ENCODE measurements at places on chromosomes 7 and 10. TPM values are rescaled to one million over a fixed set of nuclear protein-coding genes. Genes with fewer than 3 reads are reported as not detected.

GRCh38 chr7:16587790-16588189 is 57.8 kb downstream of the ANKMY2 start:
- no peak for DNase-seq
- H3K27ac ChIP-seq, result no peak overlapping the region
- no peaks in the 10 kb centered on the region for H3K4me1 ChIP-seq
- no peaks in the 10 kb centered on the region for H3K36me3 ChIP-seq
- peak overlapping the region; percentile 6 for H3K4me3 ChIP-seq
- H3K27me3 ChIP-seq, result no peaks in the 10 kb centered on the region

DNA sequence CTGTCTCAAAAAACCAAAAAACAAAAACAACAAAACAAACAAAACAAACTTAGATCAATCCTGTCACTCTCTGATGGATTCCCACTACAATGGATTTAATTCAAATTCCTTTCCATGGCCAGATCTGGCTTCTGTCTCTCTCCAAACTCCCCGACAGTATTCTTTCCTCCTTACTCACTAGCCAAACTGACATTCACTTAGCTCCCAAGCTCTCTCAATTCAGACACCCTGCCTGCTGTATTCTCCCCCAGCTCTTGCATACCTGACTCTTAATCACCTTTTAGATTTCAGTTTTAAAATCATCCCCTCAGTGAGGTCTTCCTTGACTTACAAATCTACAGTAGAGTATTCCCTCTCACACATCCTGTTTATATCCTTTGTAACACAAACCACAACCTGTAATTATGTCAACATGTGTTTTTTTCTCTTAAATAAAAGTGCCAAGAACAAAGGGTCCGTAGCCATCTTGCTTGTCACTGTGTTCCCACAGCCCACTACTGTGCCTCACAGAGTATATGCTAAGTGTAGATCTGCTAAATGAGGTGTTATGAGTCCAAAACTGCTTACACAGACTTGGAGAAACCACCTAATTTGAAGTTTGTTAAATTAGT is 14.4 kb downstream of the HERPUD2 start:
- no peaks in the 10 kb centered on the region for H3K27me3 ChIP-seq
- no peak overlapping the region for H3K27ac ChIP-seq
- no peak overlapping the region for H3K4me3 ChIP-seq
- DNase-seq, result no peak
- peaks cover 19% of the 10 kb centered on the region for H3K36me3 ChIP-seq

DNA sequence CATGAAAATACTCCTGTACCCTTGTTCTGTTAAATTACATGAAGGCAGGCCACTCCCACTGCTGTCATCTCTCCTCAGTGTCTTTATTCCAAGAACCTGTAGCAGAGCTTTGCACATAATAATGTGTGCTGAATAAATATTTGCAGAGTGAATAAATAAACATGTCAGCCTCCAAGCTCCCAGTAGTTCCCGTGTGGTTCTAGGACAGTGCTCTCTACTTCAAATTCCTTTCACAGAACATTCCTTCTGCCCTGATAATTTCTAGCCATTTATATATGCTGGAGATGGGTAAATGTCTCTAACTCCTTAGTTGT is 20.3 kb upstream of the HYAL4 start:
- H3K4me3 ChIP-seq, result no peak overlapping the region
- H3K4me1 ChIP-seq, result peaks cover 9% of the 10 kb centered on the region
- no peak overlapping the region for H3K27ac ChIP-seq
- no peaks in the 10 kb centered on the region for H3K36me3 ChIP-seq

- H3K4me1 ChIP-seq, result peaks cover 7% of the 10 kb centered on the region
- peaks cover 41% of the 10 kb centered on the region for H3K27me3 ChIP-seq
- H3K4me3 ChIP-seq, result no peak overlapping the region
- no peaks in the 10 kb centered on the region for H3K36me3 ChIP-seq
- no peak for DNase-seq
Observed at GRCh38 chr10:69684020-69684980, 54.3 kb downstream of the FAM241B start.

DNA sequence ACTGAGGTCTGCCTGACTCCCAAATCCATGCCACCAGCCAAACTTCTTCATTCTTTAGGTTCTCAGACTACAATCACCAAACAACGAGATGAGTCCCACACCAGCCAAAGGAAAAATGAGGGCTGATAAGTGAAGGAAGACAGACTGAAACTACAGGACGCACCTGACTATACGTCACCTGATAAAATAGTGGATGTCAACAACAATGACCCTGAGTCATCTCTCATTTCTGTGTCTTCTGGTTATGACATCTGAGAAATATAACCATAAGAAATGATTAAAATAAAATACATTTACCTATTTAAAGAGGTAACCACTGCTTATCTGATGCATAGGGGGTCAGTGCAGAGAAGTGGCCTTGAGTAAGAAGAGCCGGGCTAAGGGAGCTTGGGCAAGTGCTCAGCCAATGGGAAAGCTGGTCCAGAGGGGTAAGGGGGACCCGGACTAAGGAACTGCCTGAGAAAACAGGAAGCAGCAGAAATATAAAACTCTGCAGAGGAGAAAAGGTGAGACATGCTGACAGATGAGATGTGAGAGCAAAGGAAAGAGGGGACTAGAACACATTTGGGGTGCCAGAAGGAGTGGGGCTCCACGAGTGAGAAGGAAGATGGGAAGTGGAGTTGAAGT is 51.8 kb downstream of the HIPK2 start:
- peak overlapping the region; percentile 53 for H3K27ac ChIP-seq
- no peak overlapping the region for H3K4me3 ChIP-seq
- H3K36me3 ChIP-seq, result peaks cover 20% of the 10 kb centered on the region
- H3K4me1 ChIP-seq, result peaks cover 40% of the 10 kb centered on the region

DNA sequence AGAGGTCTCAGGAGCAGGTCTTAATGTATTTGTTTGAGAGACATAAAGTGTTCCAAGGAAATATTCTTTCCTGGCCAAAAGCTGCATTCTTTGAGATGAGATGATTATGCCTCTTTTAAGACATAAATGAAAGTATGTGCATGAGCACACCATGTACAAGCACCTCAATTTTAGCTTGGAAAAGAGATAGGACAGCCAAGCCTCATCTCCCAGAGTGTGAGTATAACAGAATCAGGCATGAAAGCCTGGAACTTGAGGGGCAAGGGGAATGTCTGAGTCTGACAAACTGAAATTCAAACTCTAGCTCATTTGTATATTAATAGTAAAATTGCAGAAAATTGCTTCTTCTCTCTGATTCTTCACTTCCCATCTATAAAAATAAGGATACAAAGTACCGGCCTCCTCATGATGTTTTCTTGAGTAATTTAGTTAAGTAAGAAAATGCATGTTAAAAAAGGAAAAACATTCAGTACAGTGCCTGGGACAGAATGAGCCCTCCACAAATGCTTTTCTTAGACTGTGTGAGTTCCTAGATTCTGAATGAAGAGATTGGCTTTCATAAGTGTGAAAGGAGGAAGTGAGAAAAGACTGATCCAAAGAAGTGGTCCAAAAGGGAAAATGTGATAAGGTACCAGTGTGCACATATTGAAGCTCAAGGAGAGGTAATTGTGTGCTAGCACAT is 1260.9 kb upstream of the SORCS1 start:
- H3K4me3 ChIP-seq, result no peak overlapping the region
- no peaks in the 10 kb centered on the region for H3K27me3 ChIP-seq
- H3K4me1 ChIP-seq, result no peaks in the 10 kb centered on the region
- no peak overlapping the region for H3K27ac ChIP-seq
- no peaks in the 10 kb centered on the region for H3K36me3 ChIP-seq
- DNase-seq, result no peak

Gene ZCWPW1
- 3.8 TPM for total RNA-seq

GRCh38 chr7:5553298-5553877 is 129.8 kb upstream of the TNRC18 start:
- H3K36me3 ChIP-seq, result no peaks in the 10 kb centered on the region
- H3K4me1 ChIP-seq, result peaks cover 7% of the 10 kb centered on the region
- H3K4me3 ChIP-seq, result no peak overlapping the region
- peaks cover 3% of the 10 kb centered on the region for H3K27me3 ChIP-seq
- DNase-seq, result no peak
- no peak overlapping the region for H3K27ac ChIP-seq

- H3K36me3 ChIP-seq, result peaks cover 23% of the 10 kb centered on the region
- H3K4me3 ChIP-seq, result no peak overlapping the region
- no peak overlapping the region for H3K27ac ChIP-seq
- no peak for DNase-seq
- H3K4me1 ChIP-seq, result peaks cover 7% of the 10 kb centered on the region
Observed at GRCh38 chr7:111517549-111517951, 44.7 kb downstream of the IMMP2L start.

DNA sequence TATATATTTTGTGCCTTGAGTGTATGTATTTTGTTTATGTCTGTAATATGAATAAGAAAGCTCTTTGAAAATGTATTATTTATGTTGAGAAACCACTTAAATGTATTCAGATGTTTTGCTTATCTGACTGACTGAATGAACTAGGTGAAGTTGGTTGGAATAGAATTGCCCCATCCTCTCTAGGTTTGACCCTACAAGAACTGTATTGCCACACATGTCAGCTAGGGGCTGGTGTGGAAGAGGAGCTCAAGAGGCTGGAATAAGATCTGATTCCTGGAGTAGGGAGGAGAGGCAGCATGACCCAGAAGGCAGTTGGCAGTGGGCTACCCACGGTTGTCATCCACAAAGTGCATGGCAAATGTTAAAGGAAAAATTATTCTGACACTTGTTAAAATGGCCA is 9.1 kb downstream of the SSMEM1 start:
- H3K36me3 ChIP-seq, result no peaks in the 10 kb centered on the region
- no peaks in the 10 kb centered on the region for H3K27me3 ChIP-seq
- no peak for DNase-seq
- no peak overlapping the region for H3K4me3 ChIP-seq
- H3K27ac ChIP-seq, result no peak overlapping the region

- H3K27ac ChIP-seq, result no peak overlapping the region
- H3K27me3 ChIP-seq, result no peaks in the 10 kb centered on the region
- H3K4me3 ChIP-seq, result no peak overlapping the region
- no peak for DNase-seq
Observed at GRCh38 chr10:28181478-28182096, 121.3 kb downstream of the MPP7 start.

Measured in progenitor cell of endocrine pancreas (in vitro differentiated cells).